ENCODE measurements at places on chromosomes 2 and 18. TPM values are rescaled to one million over a fixed set of nuclear protein-coding genes. Genes with fewer than 3 reads are reported as not detected.

GRCh38 chr18:79950515-79951341, 725 bp downstream of the SLC66A2 start:
- H3K27ac ChIP-seq = peak overlapping the region; percentile 59
- peak; percentile 47 for DNase-seq
- H3K36me3 ChIP-seq = peaks cover 27% of the 10 kb centered on the region
- H3K4me1 ChIP-seq = peaks cover 27% of the 10 kb centered on the region
- H3K27me3 ChIP-seq = peaks cover 2% of the 10 kb centered on the region
- peak overlapping the region; percentile 65 for H3K4me3 ChIP-seq

GRCh38 chr18:3814816-3815215, 364.8 kb downstream of the TGIF1 start:
- H3K4me3 ChIP-seq = no peak overlapping the region
- H3K4me1 ChIP-seq = no peaks in the 10 kb centered on the region
- no peak for DNase-seq
- no peaks in the 10 kb centered on the region for H3K27me3 ChIP-seq
- no peaks in the 10 kb centered on the region for H3K36me3 ChIP-seq

DNA sequence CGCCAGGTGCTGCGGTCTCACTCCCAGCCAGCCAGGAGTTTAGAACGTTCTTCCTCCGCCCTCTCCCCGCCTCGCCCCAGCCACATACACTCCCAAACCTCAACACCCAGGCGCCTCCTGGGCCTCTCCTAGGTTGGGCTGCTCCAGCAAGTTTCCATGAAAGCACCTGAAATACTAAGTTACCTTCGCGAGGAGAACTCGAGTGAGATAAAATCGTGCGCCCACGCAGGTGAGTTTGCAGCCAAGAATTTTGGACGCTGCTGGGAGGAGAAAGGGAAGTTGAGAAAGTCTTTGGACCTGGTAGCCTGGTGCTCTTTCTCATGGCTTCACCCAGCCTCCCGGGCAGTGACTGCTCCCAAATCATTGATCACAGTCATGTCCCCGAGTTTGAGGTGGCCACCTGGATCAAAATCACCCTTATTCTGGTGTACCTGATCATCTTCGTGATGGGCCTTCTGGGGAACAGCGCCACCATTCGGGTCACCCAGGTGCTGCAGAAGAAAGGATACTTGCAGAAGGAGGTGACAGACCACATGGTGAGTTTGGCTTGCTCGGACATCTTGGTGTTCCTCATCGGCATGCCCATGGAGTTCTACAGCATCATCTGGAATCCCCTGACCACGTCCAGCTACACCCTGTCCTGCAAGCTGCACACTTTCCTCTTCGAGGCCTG, at the start of gene GPR39:
GPR39 (plus strand) TSS at position 83 of the 673 bp plus-strand sequence.
- no peak for DNase-seq
- H3K27me3 ChIP-seq = peaks cover 20% of the 10 kb centered on the region
- H3K36me3 ChIP-seq = no peaks in the 10 kb centered on the region
- peak within 1 kb of the TSS; percentile 67 for H3K27ac ChIP-seq
- peak within 1 kb of the TSS; percentile 56 for H3K4me3 ChIP-seq

GRCh38 chr2:236894791-236895190, 190.9 kb upstream of the COPS8 start:
- no peaks in the 10 kb centered on the region for H3K4me1 ChIP-seq
- peaks cover 2% of the 10 kb centered on the region for H3K27me3 ChIP-seq
- no peaks in the 10 kb centered on the region for H3K36me3 ChIP-seq

- no peaks in the 10 kb centered on the region for H3K36me3 ChIP-seq
- H3K27me3 ChIP-seq = peaks cover 18% of the 10 kb centered on the region
These were observed 34.3 kb downstream of the EN1 start for GRCh38 chr2:118813111-118813510.

DNA sequence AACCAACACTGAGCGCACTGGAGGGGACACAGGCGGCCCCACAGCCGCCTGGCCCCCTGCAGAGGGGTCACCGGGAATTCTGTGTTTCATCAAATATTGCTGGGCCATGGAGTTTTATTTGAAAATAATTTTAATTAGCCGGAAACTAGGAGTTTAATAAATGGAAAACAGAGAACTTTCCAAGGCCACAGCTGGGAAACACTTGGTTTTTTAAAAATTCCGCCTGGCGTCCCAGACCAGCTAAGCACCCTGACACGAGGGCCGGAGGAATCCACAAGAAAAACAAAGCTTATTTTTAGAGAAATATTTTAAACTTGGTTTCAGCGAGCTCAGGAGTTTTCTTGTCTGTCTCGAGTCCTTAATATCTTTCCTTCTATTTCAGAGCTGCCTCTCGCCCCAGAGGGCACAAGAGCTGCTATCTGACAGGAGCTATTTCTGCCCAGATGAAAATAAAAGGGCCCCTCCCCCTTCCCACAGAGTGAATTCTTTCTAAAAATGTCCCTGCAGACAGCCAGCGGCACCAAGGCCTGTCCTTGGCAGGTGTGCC, 8.2 kb downstream of the ZFP36L2 start:
- peaks cover 7% of the 10 kb centered on the region for H3K36me3 ChIP-seq
- DNase-seq = peak; percentile 80
- no peaks in the 10 kb centered on the region for H3K27me3 ChIP-seq
- H3K4me1 ChIP-seq = peaks cover 57% of the 10 kb centered on the region

- DNase-seq = no peak
- H3K4me3 ChIP-seq = no peak overlapping the region
- H3K36me3 ChIP-seq = no peaks in the 10 kb centered on the region
- H3K27ac ChIP-seq = no peak overlapping the region
These were observed 521.8 kb upstream of the ID2 start for GRCh38 chr2:8159966-8160603.

DNA sequence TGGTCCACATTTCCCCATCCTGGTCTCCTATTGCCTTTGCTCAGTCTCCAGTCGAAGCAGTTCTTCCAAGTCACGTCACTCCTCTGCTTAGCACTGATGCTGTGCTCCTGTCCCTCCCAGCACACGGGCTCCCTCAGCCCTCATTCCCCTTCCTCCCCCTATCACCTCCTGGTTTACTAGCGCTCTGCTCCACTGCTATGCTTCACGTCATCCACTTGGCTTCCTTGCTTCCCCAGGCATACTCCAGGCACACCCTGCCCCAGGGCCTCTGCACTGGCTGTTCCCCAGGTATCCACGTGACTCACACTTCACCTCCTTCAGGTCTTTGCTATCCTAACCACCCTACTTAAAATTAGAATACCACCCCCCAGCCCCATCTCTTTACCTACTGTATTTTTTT, 269.3 kb downstream of the GLI2 start:
- peaks cover 9% of the 10 kb centered on the region for H3K4me1 ChIP-seq
- peak overlapping the region; percentile 51 for H3K27ac ChIP-seq
- H3K36me3 ChIP-seq = no peaks in the 10 kb centered on the region
- H3K27me3 ChIP-seq = peaks cover 8% of the 10 kb centered on the region
- no peak overlapping the region for H3K4me3 ChIP-seq
- DNase-seq = peak; percentile 92

DNA sequence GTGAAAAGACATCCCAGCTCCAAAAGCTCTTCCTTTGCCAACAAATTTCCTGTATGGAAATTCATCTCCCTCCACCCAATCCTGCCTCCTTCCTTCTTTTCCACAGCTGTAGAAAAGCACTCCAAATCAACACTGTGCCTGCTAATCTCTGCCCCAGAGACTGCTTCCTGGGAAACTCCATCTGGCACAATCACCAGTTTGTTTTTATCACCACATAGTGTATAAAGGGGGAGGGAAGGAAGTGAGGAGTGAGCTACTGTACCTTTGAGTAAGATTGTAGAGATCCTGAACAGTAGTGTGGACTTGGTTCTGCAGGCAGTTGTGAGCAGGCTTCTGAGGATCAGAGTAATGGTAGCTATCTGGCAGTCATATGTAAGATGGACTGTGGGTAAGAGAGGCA, 14.7 kb upstream of the FAM237A start:
- no peaks in the 10 kb centered on the region for H3K4me1 ChIP-seq
- H3K27me3 ChIP-seq = no peaks in the 10 kb centered on the region
- H3K36me3 ChIP-seq = no peaks in the 10 kb centered on the region
- no peak for DNase-seq
- H3K4me3 ChIP-seq = no peak overlapping the region
- no peak overlapping the region for H3K27ac ChIP-seq

DNA sequence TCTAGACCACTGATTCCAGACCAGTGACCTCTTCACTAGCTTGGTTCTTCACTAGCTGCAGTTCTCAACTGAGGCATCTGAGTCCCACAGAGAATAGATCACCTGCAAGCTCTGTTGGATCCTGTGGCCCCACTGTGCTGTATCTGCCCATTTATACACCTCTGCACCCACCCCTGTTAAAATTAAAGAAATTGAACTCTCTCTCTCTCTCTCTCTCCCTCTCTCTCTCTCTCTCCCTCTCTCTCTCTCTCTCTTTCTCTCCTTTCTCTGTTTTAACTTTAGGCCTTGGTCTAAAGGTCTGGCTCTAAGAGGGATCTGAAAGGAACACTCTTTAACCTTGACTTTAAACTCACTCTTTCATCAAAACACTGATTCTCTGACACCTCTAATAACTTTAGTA, 150.5 kb downstream of the ZEB2 start:
- H3K36me3 ChIP-seq = no peaks in the 10 kb centered on the region
- no peaks in the 10 kb centered on the region for H3K27me3 ChIP-seq
- H3K4me3 ChIP-seq = no peak overlapping the region
- peaks cover 4% of the 10 kb centered on the region for H3K4me1 ChIP-seq

DNA sequence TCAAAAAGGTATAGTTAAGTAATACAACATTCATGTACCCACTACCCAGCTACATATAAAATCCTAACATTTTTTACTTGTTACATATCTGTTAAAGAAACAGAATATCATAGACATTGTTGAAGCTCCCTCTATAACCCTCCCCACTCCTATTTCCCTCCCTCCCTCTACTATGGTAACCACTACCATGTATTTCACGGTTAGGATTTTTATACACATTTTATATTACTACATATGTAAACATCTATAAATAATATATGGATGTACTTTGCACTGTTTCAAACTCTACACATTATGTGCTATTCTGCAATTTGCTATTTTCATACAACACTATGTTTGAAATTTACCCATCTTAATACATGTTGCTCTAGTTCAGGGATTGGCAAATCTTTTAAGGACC, 36.3 kb downstream of the THOC1 start:
- no peak overlapping the region for H3K27ac ChIP-seq
- H3K4me3 ChIP-seq = no peak overlapping the region
- no peak for DNase-seq
- no peaks in the 10 kb centered on the region for H3K27me3 ChIP-seq

- H3K4me1 ChIP-seq = no peaks in the 10 kb centered on the region
- no peaks in the 10 kb centered on the region for H3K36me3 ChIP-seq
- H3K27ac ChIP-seq = no peak overlapping the region
- H3K27me3 ChIP-seq = no peaks in the 10 kb centered on the region
These were observed 56.9 kb downstream of the COMMD1 start for GRCh38 chr2:61962095-61962984.

- no peak for DNase-seq
- H3K4me3 ChIP-seq = no peak overlapping the region
- H3K4me1 ChIP-seq = no peaks in the 10 kb centered on the region
- no peaks in the 10 kb centered on the region for H3K27me3 ChIP-seq
These were observed 85.4 kb downstream of the DLGAP1 start for GRCh38 chr18:4369705-4370104.

GRCh38 chr2:159832858-159833257, 34.9 kb upstream of the CD302 start:
- peak; percentile 14 for DNase-seq
- no peak overlapping the region for H3K4me3 ChIP-seq
- no peak overlapping the region for H3K27ac ChIP-seq
- H3K4me1 ChIP-seq = no peaks in the 10 kb centered on the region
- no peaks in the 10 kb centered on the region for H3K27me3 ChIP-seq
- H3K36me3 ChIP-seq = no peaks in the 10 kb centered on the region

DNA sequence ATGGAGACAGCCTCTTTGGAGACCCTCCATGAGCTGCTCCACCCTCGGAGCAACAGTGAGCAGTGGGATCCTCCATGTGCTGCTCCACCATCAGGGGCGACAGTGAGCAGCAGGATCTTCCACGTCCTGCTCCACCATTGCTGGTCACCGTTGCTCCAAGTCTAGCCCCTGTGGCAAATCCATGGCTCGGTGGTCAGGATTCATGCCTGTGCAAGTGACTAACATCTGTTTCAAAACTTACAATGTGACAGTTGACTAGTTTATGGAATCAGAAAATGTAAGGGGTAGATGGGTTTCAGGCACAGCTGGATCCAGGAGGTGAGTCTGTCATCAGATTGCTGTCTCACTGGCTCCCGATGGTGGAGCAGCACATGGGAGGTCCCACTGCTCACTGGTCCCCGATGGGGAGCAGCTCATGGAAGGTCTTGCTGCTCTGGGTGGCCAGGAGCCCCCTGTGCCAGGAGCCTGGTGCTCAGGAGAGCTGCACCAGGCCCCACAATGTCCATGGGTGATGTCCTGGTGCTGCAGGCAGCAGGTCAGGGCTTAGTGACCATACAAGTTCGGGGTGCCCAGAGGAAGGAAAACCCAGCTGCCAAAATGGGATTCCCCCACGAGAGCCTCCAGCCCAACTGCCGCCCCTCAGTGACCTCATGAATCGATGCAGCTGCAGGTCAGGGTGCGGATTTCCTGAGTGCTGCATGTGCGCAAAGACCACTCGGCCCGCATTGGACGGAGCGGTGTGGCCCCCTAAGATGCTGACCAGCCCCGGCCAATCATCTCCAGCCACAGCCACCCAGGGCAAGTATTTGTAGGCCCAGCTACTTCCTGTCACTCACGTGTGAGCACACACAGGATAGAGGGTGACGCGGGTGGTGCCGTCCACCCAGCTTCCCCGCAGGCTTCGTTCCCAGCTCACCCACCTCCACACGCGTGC, 116.5 kb upstream of the OTOS start:
- H3K27ac ChIP-seq = peak overlapping the region; percentile 51
- H3K4me3 ChIP-seq = no peak overlapping the region

GRCh38 chr18:79962835-79963657, 1.4 kb upstream of the HSBP1L1 start:
- DNase-seq = no peak
- H3K27ac ChIP-seq = no peak overlapping the region
- H3K36me3 ChIP-seq = no peaks in the 10 kb centered on the region

- H3K27ac ChIP-seq = peak overlapping the region; percentile 95
- peak; percentile 83 for DNase-seq
- peak overlapping the region; percentile 85 for H3K4me3 ChIP-seq
These were observed 445 bp downstream of the MEX3C start for GRCh38 chr18:51196811-51197660.

The PTH2R gene
- 1.2 TPM for total RNA-seq

The MARS2 gene
- 2.4 TPM for total RNA-seq

The EDAR gene
- 0.04 TPM for total RNA-seq

The WDR54 gene
- 7.5 TPM for total RNA-seq

The KLF11 gene
- total RNA-seq = 12.5 TPM

The SH3YL1 gene
- 32.4 TPM for total RNA-seq

The UNC80 gene
- total RNA-seq = 2.0 TPM

The MROH2A gene
- total RNA-seq = not detected

The GLS gene
- 93.2 TPM for total RNA-seq

The CPS1 gene
- 2.1 TPM for total RNA-seq

All from muscle of leg (tissue), 16 donors.